ENCODE measurements at places on chromosomes 3 and 15.

- peak; percentile 54 for DNase-seq
These were observed 249.0 kb downstream of the TLE3 start for GRCh38 chr15:69848551-69849231.

- DNase-seq = peak; percentile 35
These were observed 404.4 kb upstream of the KCNMB2 start for GRCh38 chr3:178131801-178132200.

DNA sequence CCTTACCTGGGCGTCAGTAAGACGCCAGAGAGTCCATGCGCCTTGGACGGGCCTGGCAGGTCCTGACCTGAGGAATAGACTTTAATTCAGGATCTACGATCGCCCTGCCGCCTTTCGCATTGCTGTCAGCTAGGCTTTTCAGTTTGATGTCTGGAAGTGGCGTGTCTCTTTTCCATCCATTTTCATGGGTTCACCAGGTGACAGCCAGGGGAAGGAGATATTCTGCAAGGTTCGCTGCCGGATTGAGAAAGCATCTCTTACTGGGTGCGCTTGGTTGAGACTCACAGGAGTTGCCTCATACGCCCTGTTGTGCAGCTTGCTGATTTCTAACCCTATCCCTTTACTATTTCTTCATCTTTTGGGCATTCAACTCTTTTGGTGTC lies 7.4 kb downstream of the EPHA3 start:
- no peak for DNase-seq

GRCh38 chr3:43155464-43156121 lies 49.7 kb upstream of the POMGNT2 start:
- peak; percentile 81 for DNase-seq

DNA sequence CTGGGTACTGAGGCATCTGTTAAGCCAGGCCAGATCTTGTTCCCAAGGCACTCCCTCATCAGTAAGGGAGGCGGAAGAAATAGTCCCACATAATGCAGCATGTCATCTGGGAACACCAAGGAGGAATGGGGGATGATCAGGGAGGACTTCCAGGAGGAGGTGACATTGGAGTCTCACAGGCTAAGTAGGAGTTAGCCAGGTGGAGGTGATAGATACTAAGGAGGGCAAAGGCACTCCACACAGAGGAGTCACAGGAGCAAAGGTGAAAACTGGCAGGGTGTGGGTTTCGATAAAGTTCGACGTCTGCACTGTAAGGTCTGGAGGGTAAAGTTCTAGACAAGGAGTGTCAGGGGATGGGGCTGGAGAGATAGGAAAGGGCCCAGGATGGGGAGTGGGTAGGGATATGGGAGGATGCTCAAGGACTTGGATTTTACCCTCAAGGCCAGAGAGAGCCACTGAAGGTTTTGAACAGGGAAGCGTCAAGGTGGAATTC lies 6.3 kb downstream of the SLC28A1 start:
- no peak for DNase-seq

DNA sequence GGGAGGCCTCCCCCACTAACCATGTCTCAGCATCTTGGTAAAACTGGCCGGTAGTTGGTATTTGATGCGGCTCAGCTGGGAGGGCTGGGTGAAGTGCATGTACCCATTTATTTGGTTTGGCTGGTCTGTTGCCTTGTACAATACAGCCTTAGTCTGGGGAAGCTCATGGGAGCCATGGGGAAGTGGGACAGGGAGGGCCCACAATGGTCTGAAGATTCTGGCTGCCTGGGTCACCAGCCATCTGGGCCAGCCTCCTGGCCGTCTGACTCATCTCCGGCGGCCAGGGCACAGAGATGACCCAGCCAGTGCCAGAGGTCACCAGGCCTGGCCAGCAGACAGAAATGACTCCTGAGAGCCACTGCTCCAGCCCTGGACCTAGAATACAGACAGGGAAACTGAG lies 51.6 kb upstream of the SMAD6 start:
- DNase-seq = no peak

DNA sequence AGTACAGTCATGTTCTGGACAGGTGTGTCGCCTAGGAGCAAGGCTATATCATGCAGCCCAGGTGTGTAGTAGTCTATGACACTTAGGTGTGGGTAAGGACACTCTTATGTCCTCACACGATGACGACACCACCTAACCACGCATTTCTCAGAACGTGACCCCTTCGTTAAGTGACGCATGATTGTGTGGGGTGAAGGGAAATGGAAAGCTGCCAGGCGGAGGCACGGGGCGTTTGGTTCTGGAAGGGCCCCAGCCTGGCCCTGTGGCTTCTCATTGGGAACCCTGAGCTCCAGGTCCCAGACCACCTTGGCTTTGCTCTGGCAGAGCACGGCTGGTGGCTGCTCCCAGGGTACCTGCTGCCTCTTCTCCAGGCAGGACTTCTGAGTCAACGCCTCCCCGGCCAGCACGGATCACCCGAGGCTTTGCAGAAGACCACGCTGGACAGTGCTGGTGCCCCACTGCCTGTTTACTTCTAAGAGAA lies 39.3 kb downstream of the FBLN2 start:
- DNase-seq = no peak

GRCh38 chr3:179760944-179761343 lies 108.1 kb downstream of the USP13 start:
- DNase-seq = peak; percentile 49

DNA sequence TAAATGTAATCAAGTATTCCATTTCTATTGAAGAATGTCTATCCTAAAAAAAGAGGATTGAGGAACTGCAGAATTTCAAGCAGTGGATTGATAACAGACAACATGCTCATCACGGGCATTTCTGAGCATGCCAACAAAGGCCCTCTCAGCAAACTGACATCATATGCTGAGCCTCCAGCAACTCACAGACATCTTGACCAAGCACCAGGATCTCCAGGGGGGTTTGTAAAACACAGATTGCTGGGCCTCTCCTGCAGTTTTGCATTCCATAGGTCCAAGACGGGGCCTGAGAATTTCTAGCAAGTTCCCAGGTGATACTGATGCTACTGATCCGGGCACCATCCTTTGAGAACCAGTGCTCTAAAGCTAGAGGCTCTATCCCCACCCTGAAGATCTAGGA lies 85.0 kb downstream of the FOXP1 start:
- DNase-seq = peak; percentile 48

- no peak for DNase-seq
These were observed 32.1 kb downstream of the SPESP1 start for GRCh38 chr15:68962465-68962864.

DNA sequence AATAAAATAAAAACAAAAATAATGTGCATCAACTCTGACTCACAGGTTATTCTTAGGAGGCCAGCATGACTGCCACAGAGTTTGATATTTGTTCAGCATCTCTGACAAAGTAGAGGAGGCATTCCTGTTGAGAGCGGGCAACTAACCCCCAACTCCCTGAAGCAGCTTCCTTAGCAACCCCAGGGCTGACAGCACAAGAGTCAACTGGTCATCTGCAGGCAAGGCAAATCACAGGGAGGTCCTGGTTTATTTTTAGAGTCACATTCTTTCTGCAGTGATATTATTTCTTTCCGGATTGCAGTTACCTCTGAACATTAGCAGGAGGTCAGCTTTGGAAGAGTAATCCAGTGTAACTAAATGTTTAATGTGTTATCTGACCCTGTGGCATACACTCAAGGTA lies 273.0 kb downstream of the PLCL2 start:
- peak; percentile 96 for DNase-seq

- peak; percentile 82 for DNase-seq
These were observed at the start of gene SPESP1 for GRCh38 chr15:68930268-68931022. TSS of gene SPESP1 (plus strand) at chr15:68930525. CDS start at chr15:68930654, 129 bp downstream.
